Mesothelial cell of epicardium (in vitro differentiated cells): ENCODE measurements at places on chromosomes 13 and 19.

GRCh38 chr19:11330127-11330526 lies 9.3 kb downstream of the RAB3D start:
- DNase-seq: no peak

DNA sequence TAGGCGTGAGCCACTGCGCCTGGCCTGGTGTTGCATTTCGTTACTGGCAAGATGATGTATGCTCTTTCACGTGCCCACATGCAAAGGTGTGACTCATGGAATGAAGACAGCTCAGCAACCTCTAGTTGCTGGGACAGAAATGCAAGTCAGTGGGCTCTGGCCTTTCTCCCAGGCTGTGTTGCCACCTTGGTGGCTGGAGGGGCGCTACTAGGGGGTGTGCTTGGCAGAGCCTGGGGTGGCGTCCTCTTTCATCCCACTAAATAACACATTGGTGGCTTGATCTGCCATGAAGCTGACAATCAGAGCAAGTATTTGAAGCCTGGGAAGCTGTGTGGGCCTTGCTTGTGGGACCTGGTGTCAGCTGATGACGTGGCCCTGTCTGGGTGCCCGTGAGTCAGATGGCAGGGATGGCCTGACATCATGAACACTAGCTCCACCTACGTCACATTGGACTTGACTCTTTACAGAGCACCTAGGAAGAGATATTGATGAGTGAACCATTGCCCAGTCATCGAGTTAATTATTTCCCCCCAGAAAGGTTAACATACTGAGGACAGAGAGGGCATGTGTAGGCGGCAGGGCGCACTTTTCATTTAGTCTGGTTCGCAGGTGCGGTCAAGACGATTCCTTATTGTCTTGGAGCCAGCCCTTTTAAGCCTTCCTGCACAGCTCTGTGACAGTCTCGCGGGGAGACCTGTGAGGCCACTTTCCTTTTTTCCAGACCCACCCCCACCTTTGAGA lies 154.2 kb downstream of the TM9SF2 start:
- no peak for DNase-seq

GRCh38 chr19:38812009-38812840 lies 520 bp downstream of the LGALS4 start:
- DNase-seq: no peak

DNA sequence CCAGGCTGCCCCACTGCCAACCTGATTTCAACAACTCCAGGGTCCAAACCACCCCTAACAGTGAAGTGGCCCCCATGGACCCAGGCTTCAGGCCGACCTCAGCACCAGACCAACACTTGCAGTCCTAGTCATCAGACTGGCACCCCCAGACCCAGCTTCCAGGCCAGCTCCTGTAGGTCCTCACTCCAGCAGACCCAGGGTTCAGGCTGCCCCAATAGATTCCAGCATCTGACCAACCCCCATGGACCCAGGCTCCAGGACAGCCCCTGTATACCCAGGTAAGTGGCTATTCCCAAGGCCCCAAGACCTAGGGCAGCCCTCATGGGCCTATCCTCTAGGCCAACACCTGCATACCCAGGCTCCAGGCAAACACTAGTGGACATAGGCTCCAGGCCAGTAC lies 193.8 kb upstream of the OBI1 start:
- DNase-seq: no peak

DNA sequence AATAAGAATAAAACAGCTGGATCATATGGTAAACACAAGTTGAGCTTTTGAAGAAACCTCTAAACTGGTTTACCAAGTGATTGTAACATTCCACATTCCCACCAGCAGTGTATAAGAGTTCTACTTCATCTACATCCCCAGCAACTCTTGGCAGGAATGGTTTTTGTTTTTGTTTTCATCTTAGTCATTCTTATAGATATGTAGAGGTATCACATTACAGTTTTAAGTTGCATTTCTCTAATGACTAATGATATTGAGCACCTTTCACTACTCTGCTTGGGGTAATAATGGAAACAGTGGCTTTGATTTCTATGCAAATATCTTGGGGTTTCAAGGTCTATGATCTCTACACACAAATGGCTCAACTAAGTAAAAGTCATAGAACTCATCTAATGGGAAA lies 614.5 kb downstream of the TBC1D4 start:
- DNase-seq: no peak

- DNase-seq: peak; percentile 25
These were observed 1.1 kb downstream of the INSR start for GRCh38 chr19:7292950-7293761.

- DNase-seq: no peak
These were observed 13.4 kb upstream of the MTRF1 start for GRCh38 chr13:41276824-41277223.

GRCh38 chr13:40271931-40272775 lies 394.3 kb downstream of the FOXO1 start:
- DNase-seq: no peak

GRCh38 chr13:43472339-43472738 lies 314.4 kb downstream of the ENOX1 start:
- DNase-seq: no peak

DNA sequence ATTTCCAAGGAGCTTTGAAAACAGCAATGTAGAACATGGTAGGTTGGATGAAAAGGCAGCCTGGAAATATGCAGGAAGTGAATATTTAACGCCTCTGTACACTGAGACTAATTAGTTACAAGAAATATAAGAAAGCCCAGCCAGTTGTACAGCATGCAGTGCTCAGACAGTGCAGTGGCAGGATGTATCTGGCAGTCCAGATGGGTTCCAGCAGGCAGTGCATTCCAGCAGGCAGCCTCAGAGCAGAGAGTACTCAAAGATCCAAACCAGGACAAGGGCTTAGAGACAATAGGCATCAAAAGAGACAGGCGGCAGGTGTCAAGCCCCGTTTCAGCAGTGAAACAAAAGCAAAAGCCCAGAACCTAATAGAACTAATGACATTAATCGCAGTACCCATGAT lies 2776.3 kb downstream of the PCDH9 start:
- DNase-seq: no peak

DNA sequence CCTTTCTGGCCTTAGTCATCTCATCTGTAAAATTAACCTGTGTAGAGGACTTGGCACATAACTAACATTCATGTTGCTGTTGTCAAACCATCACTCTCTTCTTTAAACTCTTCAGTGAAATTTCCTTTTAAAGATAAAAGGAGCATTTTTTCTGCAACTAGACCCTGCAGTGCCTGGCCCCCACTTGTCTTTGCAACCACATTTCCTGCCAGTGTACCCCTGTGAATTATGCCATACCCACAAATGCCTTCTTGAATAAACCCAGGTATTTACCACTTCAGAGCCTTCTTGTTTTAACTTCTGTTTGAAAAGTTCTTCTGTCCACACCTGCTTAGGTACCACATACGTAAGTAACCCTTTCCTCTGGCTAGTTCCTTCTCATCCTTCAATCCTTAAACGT lies 118.8 kb downstream of the CDK8 start:
- no peak for DNase-seq

- DNase-seq: no peak
These were observed 34.2 kb downstream of the NALCN start for GRCh38 chr13:101382086-101382485.

DNA sequence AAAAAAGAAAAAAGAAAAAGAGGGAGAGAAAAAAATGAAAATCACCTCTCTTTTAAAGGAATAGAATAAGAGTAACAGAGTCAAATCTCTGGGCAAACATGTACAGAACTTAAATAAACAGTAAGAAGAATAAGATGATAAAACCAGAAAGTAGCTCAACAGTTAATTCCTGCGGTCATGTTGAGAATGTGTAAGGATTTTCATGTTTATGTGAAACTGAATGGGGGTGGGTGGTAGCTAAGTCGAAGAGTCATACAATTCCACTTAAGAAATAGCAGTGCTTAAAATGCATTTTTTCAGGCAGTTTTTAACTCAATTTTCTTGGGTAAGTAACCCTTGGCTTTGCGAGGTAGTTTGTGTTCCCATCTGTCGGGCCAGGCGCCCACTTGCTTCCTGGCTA lies 60.9 kb downstream of the PEX11G start:
- DNase-seq: no peak

DNA sequence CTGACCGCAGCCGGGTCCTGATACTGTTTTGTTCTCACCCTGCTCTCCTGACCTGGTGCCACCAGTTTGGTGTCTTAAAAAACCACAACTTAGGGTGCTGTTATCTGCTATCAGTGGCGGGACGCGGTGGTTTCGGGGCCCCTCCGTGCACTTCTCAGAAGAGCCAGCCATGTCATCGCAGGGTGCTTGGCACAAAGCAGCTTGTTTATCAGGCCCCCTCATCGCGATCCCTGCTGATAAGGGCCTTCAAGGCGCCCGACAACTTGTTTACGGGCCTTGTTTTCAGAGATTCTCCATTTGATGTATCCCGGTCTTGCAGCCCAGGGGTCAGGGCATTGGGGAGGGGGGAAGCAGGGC lies 58.1 kb upstream of the KLF2 start:
- DNase-seq: no peak

- peak; percentile 49 for DNase-seq
These were observed 557 bp downstream of the PSPC1 start for GRCh38 chr13:19782049-19782726.

GRCh38 chr19:35468637-35469036 lies 20.6 kb downstream of the FFAR2 start:
- DNase-seq: peak; percentile 45

GRCh38 chr19:11337080-11337479 lies 2.4 kb downstream of the RAB3D start:
- no peak for DNase-seq
